Activated naive CD4-positive, alpha-beta T cell treated with anti-CD3 and anti-CD28 coated beads, Interleukin-2, amount 50 U/mL, for 72 hours (primary cell): ENCODE measurements at places on chromosomes 2 and 18. TPM values are rescaled to one million over a fixed set of nuclear protein-coding genes. Genes with fewer than 3 reads are reported as not detected.

The PAIP2B gene
- 3.7 TPM for total RNA-seq

The ASIC4 gene
- 0.16 TPM for total RNA-seq

The SCYGR4 gene
- not detected for total RNA-seq

The STAT4 gene
- 67.1 TPM for total RNA-seq

The ZNF396 gene
- 0.18 TPM for total RNA-seq

The HOXD9 gene
- not detected for total RNA-seq

The IMMT gene
- 177 TPM for total RNA-seq

The GATA6 gene
- total RNA-seq: not detected

The SLC30A3 gene
- total RNA-seq: 0.68 TPM
